ENCODE measurements at places on chromosomes 1 and 21.
A peak's percentile ranks its signal among the peaks of the same experiment; 100 is the strongest.

DNA sequence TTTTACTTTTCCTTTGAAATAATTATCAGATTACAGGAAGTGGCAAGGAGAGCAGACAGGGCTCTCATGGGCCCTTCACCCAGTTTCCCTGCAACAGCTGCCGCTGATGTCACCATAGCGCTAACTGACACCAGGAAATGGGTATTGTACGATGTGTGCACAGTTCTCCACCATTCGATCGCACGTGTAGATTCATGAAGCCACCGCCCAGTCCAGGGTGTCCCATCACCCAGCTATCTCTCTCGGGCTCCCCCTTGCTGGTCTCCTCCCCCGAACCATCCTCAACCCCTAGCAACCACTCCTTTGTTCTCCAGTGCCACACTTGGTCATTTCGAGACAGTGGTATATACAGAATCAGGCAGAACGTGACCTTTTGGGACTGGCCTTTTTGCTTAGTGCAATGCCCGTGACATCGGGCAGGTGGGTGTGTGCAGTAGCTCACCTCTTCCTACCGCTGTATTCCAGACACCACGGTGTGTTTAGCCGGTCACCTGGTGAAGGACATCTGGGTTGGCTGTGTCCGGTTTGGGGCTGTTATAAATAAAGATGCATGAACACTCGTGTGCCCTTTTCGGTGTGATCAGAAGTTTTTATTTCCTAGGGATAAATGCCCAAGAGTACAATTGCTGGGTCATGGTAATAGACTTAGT, 118.4 kb downstream of the CRYAA start:
- DNase-seq: no peak

DNA sequence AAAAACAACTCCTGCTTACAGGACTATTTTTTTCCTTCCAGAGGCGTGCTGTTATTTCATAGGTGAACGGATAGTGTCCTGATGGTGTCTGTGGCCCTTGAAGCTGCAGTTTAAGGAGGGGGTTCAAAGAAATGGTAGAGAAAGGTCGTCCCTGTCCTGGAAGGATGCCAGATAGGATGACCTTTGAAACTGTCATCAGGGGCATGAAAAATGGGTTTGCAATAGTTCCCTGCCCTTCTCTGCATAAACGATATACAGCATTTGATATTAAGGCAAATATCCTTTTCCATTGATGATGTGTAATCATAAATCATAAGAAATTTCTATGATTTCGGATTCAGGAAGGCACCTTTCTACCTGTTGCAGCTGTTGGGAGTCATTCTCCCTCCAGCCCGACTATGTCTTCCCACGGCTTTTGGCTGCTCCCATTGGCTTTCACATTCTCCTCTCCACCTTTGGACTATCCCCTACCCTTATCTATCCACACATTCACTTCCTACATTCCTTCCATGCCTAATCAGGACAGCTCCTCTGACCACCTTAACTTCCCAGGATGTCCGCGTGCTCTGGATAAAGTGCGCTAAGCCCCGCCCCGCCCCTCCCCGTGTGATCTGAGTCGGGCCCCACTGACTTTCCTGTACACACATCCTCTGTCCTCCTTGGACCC, 209.8 kb downstream of the DISC1 start:
- DNase-seq: no peak

DNA sequence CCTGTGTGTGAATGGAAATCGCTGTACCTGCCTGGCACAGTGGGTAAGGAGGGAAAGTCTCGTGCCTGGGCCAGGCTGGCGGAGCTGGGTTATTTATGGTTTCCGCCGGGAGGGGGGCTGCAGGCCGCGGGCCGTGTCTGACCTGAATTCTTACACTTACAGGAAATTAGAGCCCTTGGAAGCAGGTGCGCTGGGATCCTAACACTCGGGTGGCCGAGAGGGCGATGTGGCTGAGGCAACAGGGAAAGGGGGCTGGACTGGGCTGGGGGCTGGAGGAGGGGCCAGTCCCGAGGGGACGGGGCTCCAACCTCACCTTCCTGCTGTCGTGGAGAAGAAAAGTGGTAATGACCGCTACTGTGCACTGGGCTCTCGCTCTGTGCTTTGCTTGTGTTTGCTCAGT, 109.4 kb upstream of the WNT4 start:
- no peak for DNase-seq

- no peak for DNase-seq
Observed at GRCh38 chr1:180811886-180812285, 100.8 kb upstream of the KIAA1614 start.

- DNase-seq: peak; percentile 10
Observed at GRCh38 chr1:94619731-94620130, 78.2 kb upstream of the F3 start.

- DNase-seq: no peak
Observed at GRCh38 chr1:40782371-40782956, 1.1 kb upstream of the KCNQ4 start.

- DNase-seq: no peak
Observed at GRCh38 chr1:104264521-104264920, 514.8 kb downstream of the AMY1C start.

DNA sequence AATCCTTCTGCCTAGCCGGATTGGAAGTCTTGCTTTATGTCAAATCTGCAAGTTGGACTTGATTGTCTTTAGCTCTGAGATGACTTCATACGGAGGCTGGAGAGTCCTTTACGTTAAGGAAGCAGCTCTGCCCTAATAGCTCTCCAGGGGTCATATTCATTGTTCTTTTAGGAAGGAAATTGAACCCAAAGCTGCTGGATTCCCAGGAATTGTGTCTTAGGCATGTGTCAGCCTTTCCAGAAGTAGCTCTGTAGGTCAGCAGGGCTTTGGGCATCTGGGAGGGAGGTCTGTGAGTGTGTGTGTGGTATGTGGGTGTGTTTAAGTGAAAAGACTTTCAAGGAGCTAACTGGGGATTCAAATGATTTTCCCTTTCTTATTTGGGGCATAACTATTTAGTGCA, 82.4 kb downstream of the ABCA4 start:
- DNase-seq: no peak

Measured in kidney glomerular epithelial cell (primary cell).